T-cell (primary cell): ENCODE measurements at places on chromosomes 5 and 9. TPM values are rescaled to one million over a fixed set of nuclear protein-coding genes. Genes with fewer than 3 reads are reported as not detected.

Gene NR4A3
- total RNA-seq: 45.0 TPM

- H3K27ac ChIP-seq: no peak overlapping the region
- no peak for DNase-seq
- H3K4me3 ChIP-seq: no peak overlapping the region
- no peaks in the 10 kb centered on the region for H3K4me1 ChIP-seq
These were observed 214.8 kb upstream of the GRIA1 start for GRCh38 chr5:153275695-153276094.

DNA sequence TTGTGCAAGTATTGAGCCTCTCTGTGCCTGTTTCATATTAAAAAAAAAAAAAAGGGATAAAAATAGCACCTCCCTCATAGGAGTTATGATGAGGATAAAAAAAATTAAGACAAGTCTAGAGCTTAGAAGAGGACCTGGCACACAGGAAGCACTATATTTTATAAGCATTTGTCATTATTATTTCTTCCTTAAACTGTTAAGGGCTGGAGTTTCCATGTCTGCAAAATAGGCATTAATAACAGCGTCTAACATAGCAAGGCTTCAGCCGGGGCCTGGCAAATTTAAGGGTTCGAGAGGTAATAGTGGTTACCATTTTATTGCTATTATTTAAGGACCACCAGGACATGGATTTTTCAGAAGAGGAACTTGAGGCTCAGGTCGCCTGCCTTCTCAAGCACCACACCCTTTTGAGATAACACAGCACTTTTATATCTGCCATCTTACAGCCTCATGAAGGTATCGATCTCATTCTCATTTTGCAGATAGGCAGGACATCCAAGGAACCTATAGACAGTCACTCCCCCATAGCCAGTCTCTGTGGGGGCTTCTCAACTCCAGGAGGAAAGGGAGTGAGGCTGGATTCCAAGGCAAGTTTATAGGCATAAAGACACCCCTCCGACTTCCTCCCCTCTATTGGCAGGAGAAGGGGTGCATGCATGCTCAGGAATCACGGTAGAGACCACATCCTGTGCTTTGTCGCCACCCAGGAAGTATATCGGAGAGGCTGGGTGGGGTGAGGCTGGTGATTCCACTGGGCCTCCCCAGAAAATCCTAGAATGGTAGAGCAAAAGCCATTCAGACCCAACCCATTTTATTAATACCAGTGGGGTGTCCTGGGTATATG lies 2.4 kb downstream of the ANXA6 start:
- peaks cover 87% of the 10 kb centered on the region for H3K4me1 ChIP-seq
- no peaks in the 10 kb centered on the region for H3K27me3 ChIP-seq
- H3K36me3 ChIP-seq: no peaks in the 10 kb centered on the region
- H3K27ac ChIP-seq: peak overlapping the region; percentile 89
- DNase-seq: peak; percentile 57

GRCh38 chr9:104900871-104901270 lies 27.1 kb downstream of the ABCA1 start:
- no peaks in the 10 kb centered on the region for H3K27me3 ChIP-seq
- DNase-seq: no peak
- no peaks in the 10 kb centered on the region for H3K4me1 ChIP-seq
- H3K27ac ChIP-seq: no peak overlapping the region

GRCh38 chr5:74382987-74383593 lies 257.4 kb downstream of the ENC1 start:
- H3K4me3 ChIP-seq: no peak overlapping the region
- H3K36me3 ChIP-seq: no peaks in the 10 kb centered on the region
- H3K27me3 ChIP-seq: no peaks in the 10 kb centered on the region
- no peak overlapping the region for H3K27ac ChIP-seq
- DNase-seq: no peak
